ENCODE measurements at places on chromosomes 7 and 10.

DNA sequence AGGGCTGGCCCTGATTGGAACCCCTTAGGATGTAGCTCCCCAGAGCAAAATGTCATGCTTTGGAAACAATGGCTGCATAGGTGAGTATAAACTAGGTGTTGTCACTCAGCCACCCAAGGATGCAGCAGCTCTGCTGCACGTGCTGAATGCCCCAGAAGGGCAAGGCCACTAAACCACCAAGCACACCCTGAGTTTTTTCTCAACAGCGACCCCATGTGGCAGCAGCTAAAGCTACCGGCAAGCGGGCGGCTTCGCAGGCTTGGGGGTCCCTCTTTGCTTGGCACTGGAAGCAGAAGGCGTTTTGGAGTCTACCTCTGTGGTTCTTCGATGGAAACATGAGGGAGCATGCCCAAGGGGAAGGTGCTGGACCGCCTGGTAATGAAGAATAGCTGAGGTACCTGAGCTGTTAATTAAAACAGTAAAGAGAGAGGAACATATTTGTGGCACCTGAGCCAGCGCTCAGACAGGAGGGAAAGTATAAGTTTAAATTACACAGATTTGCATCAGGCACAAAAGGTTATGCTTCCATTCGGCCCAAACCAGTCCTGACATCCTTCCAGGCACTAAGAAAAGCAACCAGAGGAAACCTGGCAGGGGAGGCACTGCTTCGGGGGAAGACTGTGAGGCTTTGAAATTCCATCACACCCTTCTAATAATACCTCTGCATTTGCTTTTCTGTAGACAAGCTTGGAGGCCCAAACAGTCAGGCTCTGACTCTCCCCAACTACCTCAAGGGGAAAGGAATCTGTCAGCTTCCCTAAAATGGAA lies 152.1 kb downstream of the GFRA1 start:
- no peak for DNase-seq

DNA sequence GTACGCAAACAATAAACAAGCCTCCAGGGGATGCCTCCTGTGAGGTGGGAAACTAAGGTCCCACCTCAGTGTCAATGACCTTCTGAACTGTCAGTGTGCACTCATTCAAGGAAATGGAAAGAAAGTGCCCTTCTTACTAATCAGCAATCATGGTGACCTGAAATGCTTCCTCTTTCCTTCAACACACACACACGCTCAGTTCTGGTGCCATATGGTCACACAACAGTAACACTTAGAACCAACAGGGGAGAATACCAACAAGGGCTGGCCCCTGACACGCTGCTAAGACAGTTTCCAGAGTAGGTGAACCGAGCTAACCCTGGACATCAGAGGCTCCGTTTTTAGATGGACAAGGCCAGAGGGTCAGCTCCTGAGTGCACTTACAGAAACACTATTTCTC lies 42.1 kb upstream of the EFCAB10 start:
- DNase-seq: no peak

DNA sequence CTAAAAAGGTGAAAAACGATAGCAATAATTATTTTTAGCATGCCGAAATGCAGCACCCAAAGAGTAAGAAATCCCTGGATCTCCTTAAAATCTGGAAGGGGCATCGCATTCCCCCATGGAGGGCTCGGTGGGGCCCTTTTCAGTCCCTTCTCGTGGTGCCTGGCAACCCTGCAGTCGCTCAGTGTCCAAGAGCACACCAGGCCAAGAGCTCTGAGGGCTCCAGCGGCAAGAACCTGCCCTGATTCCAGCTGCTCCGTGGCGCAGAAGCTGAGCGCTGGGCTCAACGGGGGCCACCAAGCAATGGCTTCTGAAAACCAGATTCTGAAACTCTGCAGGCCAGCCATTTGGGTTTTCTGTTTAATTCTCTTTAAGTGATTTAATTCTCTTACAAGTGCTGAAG lies 131.2 kb downstream of the PRKAG2 start:
- no peak for DNase-seq

DNA sequence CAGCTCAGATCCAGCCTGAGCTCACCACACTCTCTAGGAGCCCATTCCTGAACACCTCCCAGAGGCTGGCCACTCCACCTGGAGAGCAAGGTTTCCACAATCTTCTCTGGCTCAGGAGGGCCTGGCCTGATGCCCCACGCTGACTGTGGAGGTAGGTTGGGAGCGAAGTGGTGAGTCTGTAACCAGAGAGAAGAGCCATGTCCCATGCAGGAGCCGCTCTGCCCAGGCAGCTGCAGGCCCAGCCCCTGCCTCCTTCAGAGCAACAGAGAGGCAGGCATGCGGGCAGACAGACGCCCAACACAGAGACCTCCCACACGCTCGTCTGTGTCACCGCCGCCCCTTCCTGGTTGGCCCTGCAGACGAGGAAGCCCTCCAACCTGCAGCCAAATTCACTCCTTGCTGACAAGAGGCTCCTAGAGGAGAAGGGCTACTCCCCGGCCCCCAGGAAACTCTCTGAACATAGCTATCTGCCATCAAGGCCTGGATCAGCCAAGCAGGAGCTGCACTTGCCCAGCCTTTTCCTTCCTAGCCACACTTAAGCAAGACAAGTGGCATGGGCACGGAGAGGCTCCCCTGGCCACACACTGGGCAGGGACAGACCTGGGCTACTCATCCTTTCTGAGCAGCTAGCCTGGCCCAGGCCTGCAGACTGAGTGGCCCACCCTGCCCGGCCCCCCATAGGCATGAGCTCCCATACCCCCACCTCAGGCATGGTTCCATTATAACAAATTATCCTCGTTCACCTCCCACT lies 101.9 kb downstream of the GRID1 start:
- DNase-seq: peak; percentile 12

GRCh38 chr7:33185786-33186185 lies 56.4 kb downstream of the BBS9 start:
- DNase-seq: no peak

DNA sequence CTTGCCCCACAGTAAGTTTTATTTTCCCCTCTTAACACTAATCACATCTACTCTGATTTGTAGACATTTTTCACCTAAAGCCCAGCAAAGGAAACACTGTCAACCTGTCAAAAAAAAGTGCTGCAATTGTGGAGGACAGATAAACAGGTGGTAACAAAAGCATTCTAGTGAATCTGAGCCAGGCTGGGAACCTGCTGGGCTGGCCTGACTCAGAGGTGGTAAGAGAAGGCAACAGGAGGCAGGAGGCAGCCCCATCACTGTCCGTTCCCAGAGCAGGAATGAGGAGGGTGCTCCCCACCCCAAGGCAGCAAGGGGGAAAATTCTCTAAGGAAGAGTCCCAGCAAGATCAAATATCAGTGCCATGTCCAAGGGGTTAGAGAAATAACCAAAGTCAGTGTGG lies 19.5 kb upstream of the HERPUD2 start:
- DNase-seq: no peak

DNA sequence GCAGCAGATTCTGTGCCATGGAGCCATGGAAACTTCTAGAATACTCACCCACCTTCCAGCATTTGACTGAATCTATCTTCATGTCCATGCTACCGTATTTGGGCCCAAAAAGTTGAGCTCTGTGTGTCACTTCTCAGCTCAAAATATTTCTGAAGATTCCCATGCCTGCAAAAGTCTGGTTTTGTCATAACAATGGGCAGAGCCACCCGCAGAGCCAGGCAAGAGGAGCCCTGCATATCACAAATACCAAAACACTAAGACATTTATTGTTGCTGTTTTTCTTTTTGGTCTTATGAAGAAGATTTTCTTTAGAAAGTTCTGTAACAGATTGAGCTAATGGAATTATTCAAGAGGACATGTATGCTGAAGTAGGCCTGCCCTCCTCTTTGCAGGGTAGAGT lies 68.1 kb downstream of the PRTFDC1 start:
- DNase-seq: no peak

DNA sequence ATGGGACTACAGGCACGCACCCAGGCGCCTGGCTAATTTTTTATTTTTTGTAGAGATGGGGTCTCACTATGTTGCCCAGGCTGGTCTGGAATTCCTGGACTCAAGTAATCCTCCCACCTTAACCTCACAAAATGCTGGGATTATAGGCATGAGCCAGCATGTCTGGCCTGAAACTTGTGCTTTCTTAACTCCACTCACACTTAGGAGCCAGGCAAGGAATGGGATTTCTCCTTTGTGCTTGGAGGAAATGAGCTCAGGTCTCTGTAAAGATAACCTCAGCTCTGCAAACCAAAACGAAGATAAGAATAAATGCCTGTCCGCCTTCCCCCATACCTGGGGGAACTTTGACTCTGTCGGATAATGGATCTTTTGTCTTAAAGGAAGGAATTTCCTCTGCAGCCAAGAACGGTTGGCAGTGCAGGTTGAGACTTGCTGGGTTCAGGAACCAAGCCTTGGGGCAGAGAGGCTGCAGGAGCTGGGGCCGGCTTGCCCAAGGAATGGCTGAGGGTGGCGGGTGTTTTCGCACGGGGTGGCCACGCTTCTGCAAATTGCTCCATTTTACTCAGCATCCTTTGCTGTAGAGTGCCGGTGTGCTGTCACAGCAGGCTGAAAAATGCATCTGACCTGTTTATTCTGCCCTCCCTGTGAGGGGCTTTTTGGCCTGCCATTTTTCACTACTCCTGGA lies 174.2 kb downstream of the KIAA1217 start:
- DNase-seq: no peak

GRCh38 chr7:47181746-47182361 lies 400.1 kb downstream of the TNS3 start:
- no peak for DNase-seq

DNA sequence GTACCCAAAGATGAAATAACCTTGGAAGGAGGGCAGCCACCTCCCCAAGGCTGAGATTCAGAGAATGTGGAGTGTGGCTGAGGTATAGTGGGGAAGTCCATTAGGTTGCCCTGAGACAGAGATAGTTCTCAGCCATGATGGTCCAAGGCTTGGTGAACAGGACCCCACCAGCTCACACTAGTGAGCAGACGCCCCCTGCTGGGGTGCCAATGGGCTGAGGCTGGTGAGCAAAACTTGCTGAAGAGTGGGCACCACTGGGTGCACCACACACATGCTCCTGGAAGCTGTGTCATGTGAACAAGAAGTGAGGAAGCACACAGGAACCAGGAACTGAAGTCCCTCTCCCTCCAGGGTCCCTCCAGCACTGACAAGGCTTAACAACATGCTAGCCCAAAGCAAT lies 8.9 kb downstream of the FBXL13 start:
- no peak for DNase-seq

DNA sequence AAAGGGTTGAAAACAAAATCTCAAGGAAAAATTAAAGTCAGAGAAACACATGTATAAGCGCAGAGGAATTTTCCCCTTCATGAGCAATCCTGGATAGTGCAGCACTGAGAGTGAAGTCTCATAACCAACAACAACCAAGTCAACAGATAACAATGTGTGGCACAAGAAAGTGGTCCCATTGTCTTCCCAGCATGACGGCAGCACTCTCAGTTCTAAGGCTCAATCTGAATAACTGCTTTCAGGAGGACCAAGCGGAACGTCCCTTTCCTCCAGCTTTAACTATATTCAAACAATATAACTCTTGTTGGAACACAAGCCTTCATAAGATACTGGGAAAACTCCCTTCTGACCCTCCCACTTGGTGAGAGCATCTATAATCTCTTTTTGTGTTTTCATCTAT lies 137.9 kb downstream of the RAPGEF5 start:
- DNase-seq: no peak
